Activated CD4-positive, alpha-beta memory T cell treated with anti-CD3 and anti-CD28 coated beads for 36 hours (primary cell): ENCODE measurements at places on chromosomes 7 and 10. TPM values are rescaled to one million over a fixed set of nuclear protein-coding genes. Genes with fewer than 3 reads are reported as not detected.
A peak's percentile ranks its signal among the peaks of the same experiment; 100 is the strongest.

KRIT1 gene
- 29.3 TPM for total RNA-seq

GCC1 gene
- total RNA-seq, result 15.0 TPM

DNA sequence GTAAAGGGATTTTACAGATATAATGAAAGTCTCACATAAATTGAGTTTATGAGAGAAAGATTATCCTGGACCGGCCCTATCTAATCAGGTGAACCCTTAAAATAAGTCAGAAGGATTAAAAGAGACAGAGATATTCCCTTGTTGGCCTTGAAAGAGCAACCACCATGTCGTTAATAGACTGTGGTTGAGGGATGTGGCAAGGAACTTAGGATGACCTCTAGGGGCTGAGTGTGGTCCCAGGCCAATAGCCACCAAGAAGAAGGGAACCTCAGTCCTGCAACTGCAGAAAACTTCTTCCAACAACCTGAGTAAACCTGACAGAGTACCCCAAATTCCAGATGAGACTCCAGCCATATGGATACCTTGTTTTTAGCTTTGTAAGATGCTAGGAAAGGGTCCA, 121.5 kb downstream of the POLR1F start:
- no peak overlapping the region for H3K27ac ChIP-seq
- no peaks in the 10 kb centered on the region for H3K4me1 ChIP-seq
- no peak for DNase-seq
- no peak overlapping the region for H3K4me3 ChIP-seq
- no peaks in the 10 kb centered on the region for H3K36me3 ChIP-seq
- no peaks in the 10 kb centered on the region for H3K27me3 ChIP-seq

- H3K4me1 ChIP-seq, result peaks cover 9% of the 10 kb centered on the region
- H3K36me3 ChIP-seq, result no peaks in the 10 kb centered on the region
Measured at GRCh38 chr10:88104223-88104622, 240.8 kb downstream of the PTEN start.

GRCh38 chr10:11265484-11265883, 247.8 kb downstream of the CELF2 start:
- H3K36me3 ChIP-seq, result peaks cover 60% of the 10 kb centered on the region
- peak overlapping the region; percentile 30 for H3K27ac ChIP-seq
- no peaks in the 10 kb centered on the region for H3K27me3 ChIP-seq
- no peak overlapping the region for H3K4me3 ChIP-seq
- DNase-seq, result no peak
- peaks cover 88% of the 10 kb centered on the region for H3K4me1 ChIP-seq

DNA sequence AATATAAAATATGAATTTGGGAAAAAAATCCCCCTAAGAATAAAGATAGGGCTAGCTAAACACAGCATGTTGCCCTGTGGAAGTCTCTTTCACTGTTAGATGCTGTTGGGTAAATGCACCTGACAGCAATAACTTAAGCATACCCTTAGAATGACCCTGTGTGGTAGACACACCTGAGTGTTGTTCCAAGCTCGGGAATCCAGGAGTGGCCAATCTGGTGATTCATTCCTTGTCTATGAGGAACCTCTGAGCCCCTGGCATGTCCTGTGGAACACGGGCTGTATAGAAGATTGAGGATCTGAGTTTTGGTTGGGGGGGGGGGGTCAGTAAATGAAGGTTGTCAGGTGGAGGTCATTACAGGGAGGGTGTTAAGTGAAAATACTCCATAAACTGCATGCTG, 730.0 kb upstream of the IGFBP3 start:
- H3K4me3 ChIP-seq, result no peak overlapping the region
- H3K36me3 ChIP-seq, result no peaks in the 10 kb centered on the region
- no peak overlapping the region for H3K27ac ChIP-seq
- DNase-seq, result no peak

GRCh38 chr10:69839696-69840345, 38.1 kb downstream of the COL13A1 start:
- H3K4me3 ChIP-seq, result no peak overlapping the region
- no peak overlapping the region for H3K27ac ChIP-seq
- no peak for DNase-seq

DNA sequence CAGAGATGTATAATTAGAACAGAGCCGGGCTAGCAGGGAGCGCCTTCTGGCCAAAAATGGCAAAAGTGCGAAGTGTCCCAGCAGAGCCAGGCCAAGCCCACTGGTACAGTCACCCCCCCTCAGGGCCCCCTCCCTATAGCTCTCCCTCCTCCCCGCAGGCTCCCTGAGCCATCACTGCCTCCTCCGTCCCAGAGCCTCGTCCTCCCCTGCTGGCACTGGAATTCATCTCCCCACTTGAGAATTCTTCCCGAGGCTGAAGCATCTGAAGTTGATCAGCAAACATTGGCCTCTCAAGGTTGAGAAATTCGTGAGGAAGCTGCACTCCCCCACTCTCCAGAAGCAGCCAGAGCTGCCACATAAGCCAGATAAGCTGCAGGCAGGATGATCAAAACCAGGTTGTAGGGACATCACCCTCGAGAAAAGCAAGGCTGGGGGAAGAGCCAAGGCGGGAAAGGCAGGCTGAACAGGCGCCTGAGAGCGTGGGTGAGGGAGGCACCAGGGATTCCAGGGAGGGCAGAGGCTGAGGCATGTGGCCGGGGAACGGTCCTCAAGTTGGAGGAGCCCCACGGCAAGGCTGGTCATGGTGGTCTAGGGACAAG, 23.4 kb downstream of the CAMK2G start:
- peaks cover 11% of the 10 kb centered on the region for H3K4me1 ChIP-seq
- peaks cover 17% of the 10 kb centered on the region for H3K36me3 ChIP-seq
- no peaks in the 10 kb centered on the region for H3K27me3 ChIP-seq
- H3K27ac ChIP-seq, result no peak overlapping the region
- H3K4me3 ChIP-seq, result no peak overlapping the region
- no peak for DNase-seq

DNA sequence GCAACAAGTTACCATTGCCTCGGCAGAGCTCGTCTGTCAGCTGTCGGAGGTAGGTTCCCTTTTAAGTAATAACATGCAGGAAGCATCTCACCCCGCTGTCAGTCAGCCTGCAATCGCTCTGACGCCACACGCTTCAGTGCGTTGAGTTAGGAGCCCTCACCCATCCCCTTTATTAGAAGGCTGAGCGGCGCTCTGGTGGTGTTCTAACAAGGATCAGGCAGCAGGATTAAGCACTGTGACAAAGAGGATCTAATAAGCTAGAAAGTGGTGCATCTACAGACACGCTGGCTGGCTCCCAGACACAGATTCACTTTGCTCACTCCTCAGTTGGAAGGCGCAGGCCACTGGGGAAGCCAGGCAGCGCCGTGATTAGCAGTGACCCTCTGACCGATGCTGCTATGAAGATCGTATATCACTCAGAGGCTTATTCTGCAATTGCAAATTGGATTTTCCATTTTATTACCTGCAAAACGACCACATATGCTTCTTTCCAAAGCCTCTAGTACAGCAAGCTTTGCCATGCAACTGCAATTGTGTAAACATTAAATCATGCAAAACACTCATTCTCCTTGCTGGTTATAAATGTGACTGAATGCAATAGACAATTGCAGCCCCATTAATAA, 117.7 kb downstream of the RSU1 start:
- H3K4me1 ChIP-seq, result no peaks in the 10 kb centered on the region
- no peak for DNase-seq
- H3K4me3 ChIP-seq, result no peak overlapping the region
- H3K36me3 ChIP-seq, result no peaks in the 10 kb centered on the region
- no peak overlapping the region for H3K27ac ChIP-seq
- no peaks in the 10 kb centered on the region for H3K27me3 ChIP-seq

DNA sequence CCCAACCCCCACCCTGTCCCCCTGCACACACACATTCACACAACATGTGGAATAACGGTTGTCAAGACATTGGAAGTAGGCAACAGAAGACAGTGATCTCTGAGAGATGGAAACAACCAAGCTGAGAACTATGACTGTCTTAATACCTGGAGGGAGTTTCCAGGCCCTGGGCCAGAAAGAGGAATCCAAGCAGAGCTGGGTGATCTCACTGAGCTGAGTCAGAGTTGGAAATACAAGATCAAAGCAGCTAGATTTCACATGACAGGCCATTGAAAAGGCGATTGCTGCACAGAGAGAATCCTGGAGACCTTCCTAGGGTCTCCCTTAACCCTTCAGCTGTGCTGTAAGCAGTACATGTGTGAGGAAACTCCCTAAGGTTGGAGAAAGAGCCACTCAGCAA, 165.8 kb upstream of the PRSS1 start:
- no peak overlapping the region for H3K27ac ChIP-seq
- peak; percentile 65 for DNase-seq
